ENCODE measurements at places on chromosomes 5 and 9.

DNA sequence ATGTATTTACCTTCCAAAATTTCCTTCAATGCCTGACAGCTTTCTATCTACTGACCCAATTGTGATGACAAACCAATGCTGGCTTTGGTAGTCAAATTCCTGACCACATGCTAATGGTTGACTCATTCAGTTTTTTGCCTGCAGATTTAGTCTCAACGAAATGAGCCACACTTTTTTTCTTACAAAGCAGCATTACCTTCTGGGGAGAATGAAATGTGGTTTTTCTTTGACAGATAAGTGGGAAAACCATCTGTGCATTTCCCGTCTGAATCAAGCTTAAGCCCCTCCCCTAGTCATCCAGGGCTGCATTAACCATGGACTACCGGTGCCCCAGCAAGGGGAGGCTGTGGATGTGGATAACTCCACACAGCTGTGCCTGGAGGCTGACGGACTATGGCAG lies 99.6 kb upstream of the TAF11L2 start:
- DNase-seq = no peak

- DNase-seq = no peak
These were observed 38.0 kb upstream of the TCERG1 start for GRCh38 chr5:146409054-146409671.

- no peak for DNase-seq
These were observed 3.5 kb upstream of the CNTFR start for GRCh38 chr9:34592895-34593601.

GRCh38 chr9:15349892-15350761 lies 43.1 kb upstream of the TTC39B start:
- peak; percentile 53 for DNase-seq

- DNase-seq = no peak
These were observed 228.7 kb downstream of the NTRK2 start for GRCh38 chr9:84898188-84898587.

DNA sequence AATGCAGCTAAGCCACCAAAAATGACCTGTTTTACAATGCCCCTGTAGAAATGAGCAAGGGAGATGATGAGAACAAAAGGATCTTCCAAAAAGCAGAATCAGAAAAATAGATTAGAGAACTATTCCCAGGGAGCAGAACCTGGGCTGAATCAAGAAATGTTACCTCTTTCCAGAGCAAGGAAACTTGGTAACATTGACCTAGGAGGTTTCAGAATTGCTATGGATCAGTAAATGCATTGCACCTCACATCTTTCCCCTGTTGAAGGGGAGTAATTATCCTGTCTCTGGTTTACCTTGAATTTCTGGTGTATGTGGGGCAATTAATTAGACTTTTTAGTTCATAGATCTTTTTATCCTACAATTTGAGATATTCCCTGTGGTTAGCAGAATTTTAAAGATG lies 151.2 kb upstream of the RAI14 start:
- no peak for DNase-seq

- no peak for DNase-seq
These were observed 100.0 kb downstream of the SEMA5A start for GRCh38 chr5:9445826-9446388.

GRCh38 chr5:11596185-11596584 lies 308.1 kb downstream of the CTNND2 start:
- DNase-seq = no peak

GRCh38 chr9:23603311-23603710 lies 222.7 kb downstream of the ELAVL2 start:
- no peak for DNase-seq

GRCh38 chr5:161403996-161404395 lies 142.5 kb downstream of the GABRB2 start:
- DNase-seq = no peak

DNA sequence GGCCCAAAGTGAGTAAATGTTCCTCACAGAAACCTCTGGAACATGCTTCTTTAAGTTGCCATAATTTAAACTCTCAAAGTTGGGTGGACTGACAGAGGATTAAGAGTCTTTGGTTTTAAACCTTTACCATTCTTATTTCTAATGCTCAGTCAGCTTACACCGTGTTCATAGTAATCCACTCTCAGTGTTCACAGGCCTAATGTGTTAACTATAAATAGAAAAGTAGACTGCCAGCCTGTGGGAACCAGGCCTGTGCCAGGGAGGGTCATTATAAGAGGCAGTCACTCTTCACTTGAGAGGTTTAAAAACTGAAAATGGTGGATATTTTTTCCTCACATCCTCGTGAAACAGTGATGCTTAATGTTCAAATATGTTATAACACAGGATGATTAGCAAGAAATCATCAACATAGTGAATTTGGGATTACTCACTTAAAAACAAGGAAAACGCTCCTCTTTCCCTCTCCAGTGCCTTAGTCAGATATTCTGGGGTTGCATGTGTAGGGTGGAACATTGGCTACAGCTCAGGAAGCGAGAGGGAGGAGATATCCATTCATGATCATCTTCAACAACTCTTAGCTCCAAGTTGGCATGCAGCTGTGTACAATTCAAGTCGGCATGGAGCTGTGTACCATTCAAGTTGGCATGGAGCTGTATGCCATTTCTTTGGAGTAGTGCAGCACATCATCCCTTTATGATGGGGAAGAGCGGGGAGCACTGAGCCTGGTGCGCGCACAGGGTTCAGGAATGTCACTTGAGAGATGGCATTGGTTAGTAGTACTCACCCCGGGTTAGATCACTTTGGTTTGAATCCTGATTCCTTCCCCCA lies 65.8 kb downstream of the KIAA1958 start:
- no peak for DNase-seq

- peak; percentile 71 for DNase-seq
These were observed 31.6 kb upstream of the UBAC1 start for GRCh38 chr9:135992486-135993408.

GRCh38 chr5:684751-685216 lies 8.4 kb downstream of the TPPP start:
- no peak for DNase-seq

- no peak for DNase-seq
These were observed 196.6 kb downstream of the SGCD start for GRCh38 chr5:156523607-156524006.

DNA sequence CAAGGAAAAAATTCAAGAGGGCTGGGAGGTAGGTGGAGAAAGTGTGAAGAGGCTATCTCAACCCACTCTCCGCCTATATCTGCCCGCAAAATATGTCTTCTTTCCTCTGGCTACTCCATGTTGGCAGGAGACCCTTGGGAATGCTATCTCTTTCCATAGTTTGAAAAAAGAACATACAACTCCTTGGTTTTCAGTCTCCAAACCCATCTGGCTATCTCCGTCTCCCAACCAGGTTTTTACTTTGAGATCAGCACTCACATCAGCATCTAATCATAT lies 109.9 kb upstream of the IFNE start:
- DNase-seq = no peak

GRCh38 chr9:95506428-95506677 lies 10.4 kb downstream of the PTCH1 start:
- DNase-seq = no peak

- no peak for DNase-seq
These were observed 9.7 kb upstream of the URM1 start for GRCh38 chr9:128361296-128361985.

- no peak for DNase-seq
These were observed 113.4 kb upstream of the CCNH start for GRCh38 chr5:87526131-87526530.

- peak; percentile 36 for DNase-seq
These were observed 74.6 kb upstream of the CPLX2 start for GRCh38 chr5:175796536-175797499.

DNA sequence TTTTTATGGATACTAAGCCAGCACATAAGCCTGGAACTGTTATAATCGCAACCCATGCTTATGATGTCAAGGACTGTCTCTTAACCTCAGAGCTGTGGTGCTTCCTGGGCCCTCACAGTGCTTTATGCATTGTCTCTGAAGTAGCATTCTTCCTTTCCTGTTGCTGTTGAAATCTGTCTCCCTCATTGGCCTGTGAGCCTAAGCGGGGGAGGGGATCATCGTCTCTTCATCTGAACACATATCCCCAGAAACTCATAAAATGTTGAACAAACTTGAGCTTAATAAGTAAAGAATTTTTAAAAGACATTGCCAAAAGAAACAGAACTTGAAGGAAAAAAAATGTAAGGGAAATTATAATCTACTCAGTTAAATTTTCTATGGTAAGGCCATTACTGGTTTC lies 80.3 kb downstream of the SGCD start:
- no peak for DNase-seq

DNA sequence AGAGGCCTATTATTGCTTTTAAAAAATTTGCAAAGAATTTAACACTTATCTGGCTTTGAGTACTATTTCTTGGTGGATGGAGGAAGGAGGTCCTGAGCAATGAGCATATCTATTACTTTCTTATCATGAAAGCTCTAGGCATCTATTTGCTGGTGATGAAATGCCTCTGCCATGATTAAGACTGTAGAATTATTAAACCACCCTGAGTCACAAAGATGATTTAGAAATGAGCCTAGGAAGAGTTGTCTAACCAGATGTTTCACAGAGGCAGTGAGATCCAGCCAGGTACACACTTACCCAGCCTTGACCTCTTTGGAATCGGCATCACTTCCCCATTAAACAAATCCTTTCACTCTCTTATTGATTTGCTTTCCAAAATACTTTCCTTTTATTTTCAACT lies 304.4 kb upstream of the KIF2A start:
- no peak for DNase-seq

DNA sequence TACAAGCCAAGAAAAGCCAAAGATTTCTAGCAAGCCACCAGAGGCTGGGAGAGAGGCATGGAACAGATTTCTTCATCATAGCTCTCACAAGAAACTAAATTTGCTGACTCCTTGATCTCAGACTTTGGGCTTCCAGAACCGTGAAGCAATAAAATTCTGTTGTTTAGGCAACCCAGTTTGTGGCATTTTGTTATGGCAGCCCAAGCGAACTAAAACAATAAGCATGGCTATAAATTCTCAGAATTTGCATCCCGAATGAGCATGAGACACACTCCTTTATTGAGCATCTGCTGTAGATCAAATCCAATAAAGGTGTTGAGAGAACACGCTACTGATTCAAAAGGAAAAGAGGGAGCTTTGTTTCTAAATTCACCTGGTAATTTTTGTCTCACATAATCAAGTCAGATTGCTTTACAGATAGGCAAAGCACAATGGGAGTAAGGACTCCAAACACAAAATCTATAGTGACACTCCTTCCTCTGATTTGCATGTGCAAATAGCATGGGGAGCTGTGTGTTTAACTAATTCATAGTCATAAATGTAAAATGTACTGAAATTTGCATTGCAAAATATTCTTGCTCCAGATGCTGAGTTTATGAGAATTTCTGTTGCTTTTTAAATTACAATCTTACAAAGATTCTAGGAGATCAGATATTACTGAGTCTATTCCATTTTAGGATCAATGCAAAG lies 308.7 kb downstream of the MED10 start:
- DNase-seq = no peak

GRCh38 chr9:92983984-92984589 lies 36.8 kb downstream of the FGD3 start:
- no peak for DNase-seq

- no peak for DNase-seq
These were observed 54.0 kb upstream of the STOM start for GRCh38 chr9:121424024-121424432.

DNA sequence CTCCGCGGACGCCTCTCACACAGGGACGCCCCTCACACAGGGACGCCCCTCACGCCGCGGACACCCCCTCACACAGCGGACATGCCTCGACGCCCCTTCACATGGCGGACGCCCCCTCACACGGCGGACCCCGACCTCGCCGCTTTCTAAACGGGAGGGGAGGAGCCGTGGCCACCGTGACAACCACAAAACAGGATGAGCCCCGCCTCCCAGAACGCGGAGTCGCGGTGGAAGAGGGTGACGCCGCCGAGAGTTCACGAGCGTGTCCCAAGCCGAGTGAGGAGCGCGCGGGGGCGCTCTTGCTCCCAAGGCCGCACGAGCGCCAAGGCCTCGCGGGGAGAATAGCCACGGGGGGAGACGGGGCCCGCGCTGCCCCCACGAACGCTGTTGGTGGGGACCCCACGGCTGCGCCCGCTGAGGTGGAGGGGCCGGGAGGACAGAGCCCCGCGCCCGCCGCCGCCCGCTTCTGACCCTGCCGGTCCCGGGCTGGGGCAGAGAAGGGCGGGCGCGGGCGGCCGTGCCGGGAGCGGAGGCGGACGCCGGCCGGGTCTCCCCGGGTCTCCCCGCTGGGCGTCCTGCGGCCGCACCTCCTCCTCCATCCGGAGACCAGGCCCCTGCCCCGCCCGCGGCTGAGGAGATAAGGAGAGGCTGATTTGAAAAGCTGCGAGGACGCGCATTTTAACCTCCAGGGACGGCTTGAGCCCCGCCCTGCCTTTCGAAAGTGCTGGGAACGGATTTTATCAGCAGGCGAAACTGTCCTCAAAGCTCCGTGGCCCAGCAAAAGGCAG lies 3.9 kb upstream of the NKD2 start:
- peak; percentile 20 for DNase-seq

- no peak for DNase-seq
These were observed 82.4 kb upstream of the NREP start for GRCh38 chr5:111839438-111839837.

- DNase-seq = no peak
These were observed 40.6 kb downstream of the ACTL7B start for GRCh38 chr9:108815156-108815555.

DNA sequence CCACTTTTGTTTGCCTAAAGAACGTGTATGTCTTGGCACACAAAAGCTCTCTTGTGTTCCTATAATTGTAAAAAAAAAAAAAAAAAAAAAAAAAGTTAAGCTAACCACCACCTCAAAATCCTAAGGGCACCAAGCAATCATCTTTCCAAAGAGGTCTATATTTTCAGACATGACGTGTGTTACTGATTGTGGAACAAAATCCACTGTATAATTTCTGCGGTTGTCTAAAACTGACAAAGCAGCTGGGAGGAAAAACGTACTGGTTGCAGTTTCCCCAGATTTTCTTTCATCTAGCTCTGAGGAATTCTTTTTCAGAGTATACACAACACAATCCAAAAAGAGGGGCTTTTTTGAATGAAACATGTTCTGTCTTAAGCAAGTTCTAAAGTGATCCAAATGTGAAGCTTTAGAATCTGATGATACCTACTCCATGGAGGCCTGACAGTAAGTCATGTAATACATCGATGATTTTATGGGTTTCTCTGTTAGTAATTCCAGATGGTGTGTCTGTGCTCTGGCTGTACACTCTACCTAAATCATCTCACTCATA lies 375.6 kb upstream of the NUDT12 start:
- no peak for DNase-seq

DNA sequence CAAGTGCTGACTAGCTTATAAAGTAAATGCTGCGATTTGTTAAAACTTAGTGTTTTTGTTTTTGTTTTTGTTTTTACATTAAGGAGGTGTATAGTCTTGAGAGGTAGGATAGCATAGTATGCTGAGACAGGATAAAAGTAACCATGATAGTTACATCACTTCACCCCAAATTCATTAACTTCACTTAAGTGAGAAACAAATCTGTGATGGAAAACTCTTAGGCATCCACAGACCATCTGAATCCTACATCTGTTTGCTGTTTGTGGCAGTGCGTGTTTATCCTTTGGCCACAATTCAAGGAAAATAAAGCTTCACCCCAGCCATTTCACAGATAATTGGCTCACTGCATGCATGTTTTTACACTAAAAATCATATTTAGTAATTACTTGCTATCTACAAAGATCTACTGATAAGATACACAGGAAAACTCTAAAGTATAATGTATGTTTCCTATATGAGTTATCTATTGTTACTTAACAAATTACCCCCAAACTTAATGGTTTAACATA lies 82.0 kb downstream of the ZNF622 start:
- DNase-seq = no peak

GRCh38 chr9:27441741-27442070 lies 82.4 kb upstream of the IFNK start:
- no peak for DNase-seq

All from NCI-H1105 (cell line).